Activated CD4-positive, alpha-beta T cell treated with anti-CD3 and anti-CD28 coated beads, Interleukin-2, amount 50 U/mL, for 4 hours (primary cell): ENCODE measurements at places on chromosomes 2 and 18.

- no peak for DNase-seq
Observed at GRCh38 chr2:38997781-38998180, 108.1 kb downstream of the ARHGEF33 start.

- no peak for DNase-seq
Observed at GRCh38 chr18:74413836-74414235, 43.3 kb downstream of the DIPK1C start.

- DNase-seq = no peak
Observed at GRCh38 chr2:113905886-113906285, 16.0 kb downstream of the ACTR3 start.

GRCh38 chr2:40126006-40126405, 325.9 kb downstream of the SLC8A1 start:
- DNase-seq = no peak

- DNase-seq = no peak
Observed at GRCh38 chr18:75395137-75395536, 32.4 kb downstream of the SMIM21 start.

- DNase-seq = no peak
Observed at GRCh38 chr2:224613543-224614286, 28.6 kb upstream of the CUL3 start.

- DNase-seq = no peak
Observed at GRCh38 chr2:34806891-34807290, 1207.8 kb upstream of the FAM98A start.

GRCh38 chr2:15763822-15764682, 172.4 kb downstream of the DDX1 start:
- no peak for DNase-seq

- no peak for DNase-seq
Observed at GRCh38 chr18:75110311-75110710, 98.6 kb downstream of the PTGR3 start.

DNA sequence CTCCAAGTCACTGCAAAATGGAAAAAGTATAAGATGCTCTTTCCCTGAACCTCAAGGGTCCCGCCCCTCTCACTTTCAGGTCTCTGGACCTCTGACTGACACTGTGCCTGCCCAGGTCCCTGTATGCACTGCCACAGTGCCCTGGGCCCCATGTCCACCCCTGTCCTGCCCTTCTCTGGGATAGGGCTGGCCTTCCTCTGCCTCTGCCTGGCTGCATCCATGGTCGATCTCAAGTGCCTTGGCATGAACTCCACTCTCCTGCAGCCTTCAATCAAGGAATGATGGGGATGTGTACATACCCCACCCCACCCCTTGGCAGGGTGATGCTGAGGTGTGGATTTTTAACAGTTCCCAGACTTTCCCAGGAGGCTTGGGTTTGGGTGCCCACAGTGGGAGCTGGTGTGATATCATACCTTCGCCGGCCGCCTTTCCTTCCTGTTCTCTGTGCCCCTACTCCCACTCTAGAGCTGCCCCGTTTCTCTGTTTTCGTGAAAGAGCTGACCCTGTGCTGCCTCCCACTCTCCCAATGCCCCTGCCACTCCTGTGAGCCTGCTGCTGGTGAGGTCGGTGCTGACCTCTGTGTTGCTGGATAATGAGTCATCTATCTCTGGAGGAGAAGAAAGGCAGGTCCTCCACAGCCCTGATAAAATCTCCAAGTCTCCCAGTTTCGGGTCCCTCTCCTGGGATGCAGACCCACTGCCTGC, 18.9 kb downstream of the PTPN18 start:
- no peak for DNase-seq

DNA sequence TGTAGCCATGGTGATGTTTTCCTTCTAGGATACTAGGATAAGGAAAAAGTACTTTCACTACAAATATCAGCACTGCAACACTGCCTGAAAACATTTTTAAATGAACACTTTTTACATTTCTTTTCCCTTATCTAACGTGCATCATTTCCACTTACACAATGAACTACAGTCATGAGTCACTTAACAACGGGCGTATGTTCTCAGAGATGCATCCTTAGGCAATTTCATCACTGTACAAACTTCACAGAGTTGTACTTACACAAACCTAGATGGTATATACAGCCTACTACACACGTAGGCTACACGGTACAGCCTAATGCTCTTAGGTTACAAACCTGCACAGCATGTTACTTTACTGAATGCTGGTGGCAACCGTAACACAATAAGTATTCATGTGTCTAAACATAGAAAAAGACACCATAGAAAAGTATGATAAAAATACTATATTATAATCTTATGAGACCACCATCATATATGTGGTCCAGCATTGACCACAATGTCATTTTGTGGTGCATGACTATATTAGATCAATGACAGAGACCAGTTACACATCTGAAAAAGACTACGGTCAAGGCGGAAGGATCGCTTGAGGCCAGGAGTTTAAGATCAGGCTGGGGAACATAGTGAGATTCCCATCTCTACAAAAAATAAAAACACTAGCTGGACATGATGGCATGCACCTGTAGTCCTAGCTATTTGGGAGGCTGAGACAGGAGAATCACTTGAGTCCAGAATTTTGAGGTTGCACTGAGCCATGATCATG, 39.8 kb downstream of the WDR33 start:
- DNase-seq = no peak

GRCh38 chr18:4789506-4789905, 334.4 kb upstream of the DLGAP1 start:
- DNase-seq = no peak

- no peak for DNase-seq
Observed at GRCh38 chr18:7116792-7117389, 706 bp downstream of the LAMA1 start.

DNA sequence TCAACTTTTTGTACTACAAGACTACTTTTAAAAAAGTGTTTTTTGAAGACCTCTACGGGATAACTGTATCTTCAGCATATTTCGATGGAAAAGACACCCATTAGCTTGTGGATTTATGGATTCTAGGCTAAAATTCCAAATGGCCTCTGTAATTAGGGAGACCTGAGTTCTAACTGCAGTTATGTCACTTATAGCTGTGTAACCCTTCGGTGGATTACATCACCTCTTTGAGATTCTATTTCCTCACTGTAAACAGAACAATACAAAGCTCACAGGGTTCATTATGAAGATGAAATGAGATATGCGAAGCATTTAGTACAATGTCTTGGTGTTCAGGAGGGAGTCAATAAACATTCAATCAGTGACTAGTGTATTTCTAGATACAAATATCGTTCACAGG, 24.2 kb downstream of the LMAN2L start:
- DNase-seq = no peak

- no peak for DNase-seq
Observed at GRCh38 chr18:72866901-72867745, 664 bp downstream of the NETO1 start.

- DNase-seq = no peak
Observed at GRCh38 chr2:64650296-64650695, 3.4 kb downstream of the SERTAD2 start.

DNA sequence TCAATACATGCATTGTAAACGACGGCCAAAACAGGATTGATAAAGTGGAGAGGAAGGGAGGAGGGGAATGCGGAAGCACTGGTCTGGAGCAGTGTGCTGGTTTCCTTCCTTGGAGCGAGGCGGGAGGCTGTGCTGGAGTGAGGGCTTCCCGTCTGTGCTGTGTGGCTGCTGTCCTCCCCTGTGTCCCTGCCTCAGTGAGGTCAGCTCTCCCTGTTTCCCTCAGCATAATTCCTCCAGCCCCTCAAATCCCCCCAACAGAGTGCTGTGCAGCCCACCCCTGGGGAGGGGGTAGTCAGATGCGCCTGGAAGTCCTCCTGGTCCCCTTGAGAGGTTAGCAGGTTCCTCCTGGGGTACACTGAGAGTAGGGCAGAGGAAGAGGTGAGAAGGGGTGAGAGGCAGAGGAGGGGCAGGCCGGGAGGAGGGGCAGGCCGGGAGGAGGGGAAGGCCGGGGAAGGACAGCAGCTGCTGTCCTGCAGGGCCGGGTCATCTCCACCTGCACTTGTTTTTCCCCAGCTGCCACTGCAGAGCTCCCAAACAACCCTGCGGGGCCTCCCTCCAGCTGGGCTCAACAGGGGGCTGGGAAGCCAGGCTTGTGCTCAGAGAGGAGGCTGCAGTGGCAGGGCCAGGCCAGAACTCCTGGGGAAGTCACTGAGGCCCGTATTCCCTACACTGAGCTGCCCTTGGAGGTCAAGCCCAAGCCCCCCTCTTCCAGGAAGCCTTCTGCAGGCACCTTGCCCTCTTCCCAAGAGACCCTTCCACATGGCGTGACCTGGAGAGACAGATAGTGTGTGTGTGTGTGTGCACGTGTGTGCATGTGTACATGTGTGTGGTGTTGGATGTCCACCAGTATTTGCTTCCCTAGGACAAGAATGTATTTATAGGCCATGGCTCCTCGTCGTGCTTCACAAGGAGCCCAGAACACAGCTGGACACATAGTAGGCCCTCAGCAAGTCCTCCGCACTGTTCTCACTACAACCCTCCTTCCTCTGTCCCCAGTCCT, 13.2 kb upstream of the ATP6V1B1 start:
- DNase-seq = no peak

DNA sequence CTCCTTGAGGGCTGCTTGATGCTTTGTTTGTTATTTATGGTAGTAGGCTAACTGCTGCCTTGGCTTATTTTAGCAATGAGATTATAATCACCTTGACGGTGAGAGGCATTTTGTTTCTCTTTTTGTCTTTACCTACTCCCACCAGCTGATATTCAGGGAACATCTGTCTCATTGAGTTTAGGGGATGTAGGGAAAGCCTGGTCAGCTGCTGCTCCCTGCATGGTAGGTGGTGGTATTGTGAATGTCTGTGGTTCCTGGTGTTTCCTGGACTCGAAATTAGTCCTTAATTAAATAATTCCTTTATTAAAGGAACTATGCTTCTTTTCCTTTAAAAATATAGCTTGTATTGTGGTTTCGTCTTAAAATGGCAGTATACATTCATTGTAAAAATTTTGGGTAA, 77.8 kb downstream of the ADAM23 start:
- DNase-seq = no peak

- DNase-seq = no peak
Observed at GRCh38 chr2:174074831-174075230, 109.7 kb upstream of the SP3 start.

DNA sequence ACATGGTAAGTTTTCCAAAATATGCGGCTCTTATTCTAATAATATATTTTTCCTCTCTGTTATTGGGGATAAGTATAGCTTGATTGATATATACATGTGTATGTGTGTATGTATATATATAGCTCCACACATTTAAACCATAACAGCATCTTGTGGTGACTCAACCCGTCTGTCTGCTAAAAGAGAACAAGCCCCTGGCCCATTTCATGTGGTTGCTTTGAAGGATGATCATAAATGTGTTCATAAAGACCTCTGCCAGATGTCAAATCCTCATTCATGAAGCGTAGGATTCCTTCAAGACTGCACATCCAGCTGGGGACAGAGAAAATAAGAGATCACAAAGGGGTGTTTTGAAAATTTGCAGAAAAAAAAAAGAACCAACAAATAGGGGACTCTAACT, 79.3 kb downstream of the RHOB start:
- no peak for DNase-seq

- no peak for DNase-seq
Observed at GRCh38 chr18:44602845-44603244, 77.8 kb upstream of the SETBP1 start.

DNA sequence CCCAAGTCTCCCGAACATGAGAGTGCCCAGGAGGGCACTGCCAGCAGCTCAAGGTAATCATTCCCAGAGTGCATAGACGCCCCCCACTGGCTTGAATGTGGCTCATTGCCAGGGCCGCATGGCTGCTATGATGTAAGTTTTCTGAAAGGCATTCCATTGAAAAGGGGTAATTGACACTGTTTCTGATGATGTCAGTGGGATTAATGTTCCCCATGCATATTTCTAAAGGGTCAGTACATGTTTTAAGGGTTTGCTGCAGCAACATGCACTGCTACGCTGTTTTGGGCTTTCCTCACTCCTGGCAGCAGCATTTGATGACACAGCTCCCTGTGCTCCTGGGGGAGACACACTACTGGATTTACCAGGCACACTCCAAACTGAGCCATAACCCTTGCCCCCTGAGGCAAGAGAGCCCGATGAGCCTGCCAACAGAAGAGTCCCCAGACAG, 36.7 kb downstream of the KIAA2012 start:
- no peak for DNase-seq

DNA sequence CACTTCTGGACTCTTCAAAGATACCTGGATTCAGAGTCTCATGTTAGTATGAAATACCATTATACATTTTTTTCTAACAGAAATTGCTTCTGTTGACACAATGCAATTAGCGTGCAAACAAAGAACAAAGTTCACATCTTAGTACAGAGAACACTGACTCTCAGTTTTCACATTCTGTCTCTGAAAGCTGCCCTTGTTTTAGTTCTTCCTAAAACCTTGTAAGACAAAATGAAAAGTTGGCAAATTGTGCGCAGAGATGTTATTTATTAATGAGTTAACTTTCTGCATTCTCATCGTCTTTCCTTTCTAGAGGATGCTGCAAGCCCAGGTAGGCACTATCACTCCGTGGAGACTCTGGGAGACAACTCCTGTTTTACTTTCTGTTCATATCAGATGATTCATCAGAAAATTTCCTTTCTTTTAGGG, 377.3 kb upstream of the POU3F3 start:
- DNase-seq = no peak

DNA sequence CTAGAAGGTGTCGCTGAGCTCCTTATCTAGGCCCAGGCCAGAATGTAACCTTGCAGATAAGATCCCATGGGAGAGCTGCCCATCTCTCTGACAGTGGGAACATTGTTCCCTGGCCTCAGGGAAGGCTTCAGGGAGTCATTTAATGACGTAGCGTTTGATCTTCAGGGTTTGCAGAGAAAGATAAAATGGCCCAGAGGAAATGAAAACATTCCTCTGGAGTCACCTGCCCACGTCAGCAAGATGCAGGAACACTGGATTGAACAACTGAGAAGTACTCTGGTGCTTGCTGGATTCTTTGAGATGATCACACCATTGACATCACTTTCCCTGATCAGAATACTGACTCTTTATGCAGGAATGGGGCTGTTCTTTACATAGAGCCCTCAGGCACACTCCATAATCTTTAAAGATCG, 51.6 kb downstream of the MAPK4 start:
- no peak for DNase-seq

GRCh38 chr18:6747646-6748045, 18.1 kb downstream of the ARHGAP28 start:
- no peak for DNase-seq

DNA sequence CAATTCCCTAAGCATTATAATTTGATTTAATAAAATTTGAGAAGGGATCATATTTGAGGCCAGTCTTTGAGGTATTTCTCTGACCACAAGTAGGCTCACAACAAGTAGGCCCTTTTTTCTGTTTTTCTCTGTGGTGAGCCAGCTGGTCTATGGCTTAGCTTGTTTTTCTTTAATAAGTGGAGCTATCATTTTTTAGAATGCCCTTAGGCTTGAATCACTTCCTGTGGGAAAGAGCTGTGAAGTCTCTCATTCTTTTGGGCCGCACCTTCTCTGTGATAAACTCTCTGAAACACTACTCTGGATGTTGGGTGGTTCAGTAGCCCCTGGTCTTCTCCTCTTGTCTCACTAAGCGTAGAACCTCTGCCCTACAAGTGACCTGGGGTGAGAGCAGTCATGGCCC, 235.9 kb downstream of the SUCLG1 start:
- no peak for DNase-seq

GRCh38 chr2:163735685-163736432, at the start of gene FIGN:
FIGN (minus strand) TSS chr2:163736008; CDS start chr2:163734927, 1,081 bp downstream.
- no peak for DNase-seq
